Stimulated activated CD8-positive, alpha-beta memory T cell treated with anti-CD3 and anti-CD28 coated beads, Interleukin-2, amount 100 ng/mL, for 1 hour (primary cell): ENCODE measurements at places on chromosomes 4 and X.
A peak's percentile ranks its signal among the peaks of the same experiment; 100 is the strongest.

DNA sequence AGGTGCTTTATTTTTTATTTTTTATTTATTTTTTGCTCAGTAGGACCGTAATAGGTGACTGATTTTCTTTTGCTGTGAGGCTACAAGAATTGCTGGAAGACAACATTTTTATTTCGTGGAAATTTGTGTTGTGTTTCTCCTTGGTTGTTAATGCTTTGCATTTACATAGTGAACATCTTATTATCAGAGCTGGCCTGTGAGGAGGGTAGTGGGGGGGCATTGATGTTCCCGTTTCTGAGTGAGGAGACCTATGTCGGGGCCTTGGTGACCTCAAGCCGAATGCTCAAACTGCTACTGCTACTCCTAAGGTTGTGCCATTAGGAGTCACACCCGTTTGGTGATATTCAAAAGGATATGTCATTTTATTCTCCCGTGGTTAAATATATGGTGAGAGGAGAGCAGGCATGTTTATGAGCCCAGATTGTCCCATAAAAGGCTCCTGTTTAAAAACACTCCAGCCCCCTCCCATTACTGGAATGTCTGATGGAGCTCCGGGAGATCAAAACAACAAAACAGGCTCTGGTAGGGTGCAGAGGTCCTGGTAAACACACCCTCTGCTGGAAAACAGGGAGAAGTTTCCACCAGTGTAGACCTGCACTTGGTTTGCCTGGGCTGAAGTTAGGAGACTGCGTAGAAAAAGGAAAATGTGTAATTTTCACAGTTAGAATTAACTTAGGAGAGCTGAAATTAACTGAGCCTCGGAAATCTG is 5.6 kb downstream of the PDGFRA start:
- no peak for DNase-seq

GRCh38 chr4:7752649-7753048 is 187.0 kb downstream of the AFAP1 start:
- DNase-seq, result no peak

DNA sequence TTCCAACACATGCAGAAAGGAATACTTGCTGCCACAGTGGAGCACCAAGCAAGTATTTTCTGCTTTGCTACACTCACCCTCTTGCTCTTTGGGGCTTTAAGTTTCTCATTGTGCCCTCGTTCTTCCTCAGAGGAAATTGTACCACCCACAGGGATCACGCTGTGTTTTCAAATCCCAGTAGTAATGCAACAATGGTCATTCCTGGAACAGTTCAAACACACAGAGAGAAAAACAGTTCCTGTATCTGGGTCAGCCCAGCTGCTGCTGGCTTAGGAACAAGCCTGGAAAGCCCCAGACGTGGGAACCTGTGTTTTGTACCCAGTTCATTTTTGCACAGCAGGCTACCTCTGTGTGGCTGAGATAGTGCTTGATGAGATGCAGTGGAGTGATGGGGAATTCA is 907.8 kb downstream of the STPG2 start:
- DNase-seq, result no peak

GRCh38 chr4:59380841-59381366 is 1819.2 kb upstream of the ADGRL3 start:
- DNase-seq, result no peak

DNA sequence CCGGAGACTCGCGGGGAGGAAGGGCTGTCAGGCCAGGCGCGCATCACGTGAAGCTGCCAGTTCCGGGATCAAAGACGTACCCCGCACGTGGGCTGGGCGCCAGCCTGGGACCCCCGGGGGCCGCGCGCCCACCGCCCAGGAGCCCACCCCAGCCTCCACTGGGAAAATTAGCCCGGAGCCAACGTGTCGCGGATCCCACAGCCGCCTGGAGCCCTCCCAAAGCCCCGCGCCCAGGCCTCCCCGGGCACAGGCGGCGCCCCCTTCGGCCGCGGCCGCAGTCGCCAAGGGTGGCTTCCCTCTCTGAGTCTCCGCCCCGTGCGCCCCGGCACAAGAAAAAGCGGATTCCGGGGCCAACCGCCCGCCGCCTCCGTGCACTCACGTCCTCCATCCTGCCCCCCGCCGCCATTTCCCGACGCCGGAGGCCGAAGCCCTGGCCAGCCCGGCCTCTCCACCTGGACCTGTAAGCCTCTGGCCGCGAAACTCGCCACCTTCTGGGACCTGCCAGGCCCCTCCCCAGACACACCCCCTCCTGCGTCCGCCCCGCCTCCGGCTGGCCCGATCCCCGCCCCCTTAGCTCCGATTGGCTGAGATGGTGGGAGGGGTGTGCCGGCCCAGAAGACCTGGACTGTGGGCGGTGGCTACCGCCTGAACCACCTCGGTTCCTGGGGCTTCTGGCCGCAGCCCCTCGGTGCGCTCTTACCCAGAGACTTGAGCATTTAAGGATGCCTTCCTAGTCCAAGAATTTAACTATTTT is at the start of gene TMEM192:
TMEM192 (minus strand) TSS at position 493 of the 754 bp plus-strand sequence; CDS start at position 406, 87 bp downstream.
- DNase-seq, result peak; percentile 86

- no peak for DNase-seq
Observed at GRCh38 chr4:38752941-38753806, 29.6 kb downstream of the TLR10 start.

GRCh38 chr4:82403725-82404124 is 26.5 kb downstream of the HNRNPDL start:
- no peak for DNase-seq

DNA sequence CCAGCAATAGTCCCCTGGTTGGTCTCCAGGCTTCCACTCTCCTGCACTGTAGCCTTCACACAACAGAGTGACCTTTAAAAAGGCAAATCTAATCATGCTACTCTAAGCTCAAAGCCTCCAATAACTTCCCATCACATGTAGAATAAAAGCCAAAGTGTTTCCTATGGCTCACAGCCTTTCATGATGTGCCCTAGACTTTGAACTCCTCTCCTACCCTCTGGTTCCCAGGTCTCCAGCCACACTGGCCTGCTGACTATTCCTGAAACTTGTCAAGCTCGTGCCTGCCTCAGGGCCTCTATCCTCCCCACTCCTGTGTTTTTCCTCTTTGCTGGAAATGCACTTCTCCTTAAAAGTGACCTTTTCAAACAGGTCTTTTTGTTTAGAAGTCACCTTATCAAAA is 3.1 kb downstream of the MANBA start:
- DNase-seq, result no peak

GRCh38 chr4:118992149-118992548 is 103.5 kb downstream of the SYNPO2 start:
- DNase-seq, result no peak

- no peak for DNase-seq
Observed at GRCh38 chrX:130261296-130261893, 7.3 kb downstream of the ZNF280C start.

GRCh38 chr4:139838811-139839210 is 173.2 kb downstream of the MGST2 start:
- no peak for DNase-seq

- DNase-seq, result no peak
Observed at GRCh38 chrX:79107891-79108718, 36.4 kb upstream of the GPR174 start.

- DNase-seq, result no peak
Observed at GRCh38 chrX:123736333-123736921, 3.6 kb upstream of the THOC2 start.

DNA sequence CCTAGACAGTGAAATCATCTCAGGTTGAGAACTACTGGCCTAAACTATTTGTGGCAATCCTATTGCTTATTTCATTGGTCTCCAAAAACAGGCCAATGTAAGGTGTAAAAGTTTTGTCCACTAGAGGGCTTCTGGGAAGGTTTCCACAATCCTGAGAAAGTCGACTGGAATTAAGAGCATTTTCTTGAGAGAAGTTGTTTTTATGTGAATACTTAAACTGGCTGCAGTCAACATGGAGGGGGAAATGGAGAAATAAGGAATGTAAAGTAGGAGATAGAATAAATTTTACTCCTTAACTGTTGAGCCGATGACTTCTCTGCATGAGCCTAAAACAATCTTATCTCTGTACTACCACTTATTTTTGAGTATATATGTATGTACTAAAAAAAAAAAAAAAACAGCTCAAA is 11.0 kb upstream of the EIF4E start:
- no peak for DNase-seq

GRCh38 chrX:147846676-147847075 is 65.0 kb upstream of the FMR1 start:
- no peak for DNase-seq

GRCh38 chr4:5640096-5640495 is 68.3 kb downstream of the EVC2 start:
- DNase-seq, result no peak

GRCh38 chr4:19259920-19260319 is 991.8 kb upstream of the SLIT2 start:
- DNase-seq, result no peak

DNA sequence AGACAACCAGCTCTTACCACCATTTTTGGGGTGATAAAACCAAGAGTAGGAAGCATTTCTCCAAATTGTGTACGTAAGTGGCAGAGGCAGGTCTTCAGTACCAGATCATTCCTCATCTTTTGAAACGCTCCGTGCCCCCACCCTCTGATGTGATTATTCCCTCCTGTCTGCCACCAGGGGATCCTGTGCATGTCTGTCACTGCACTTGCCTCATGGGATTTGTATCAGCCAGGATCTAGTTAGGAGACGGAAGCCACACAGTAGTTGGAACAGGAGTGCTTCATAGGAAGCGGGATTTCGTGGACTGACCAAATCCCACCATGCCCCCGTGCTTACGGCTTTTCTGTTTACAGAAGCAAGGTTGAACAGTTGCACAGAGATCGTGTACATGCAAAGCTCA is 75.5 kb downstream of the SHROOM2 start:
- no peak for DNase-seq

GRCh38 chrX:47748576-47748975 is 88.1 kb upstream of the ZNF81 start:
- DNase-seq, result no peak

DNA sequence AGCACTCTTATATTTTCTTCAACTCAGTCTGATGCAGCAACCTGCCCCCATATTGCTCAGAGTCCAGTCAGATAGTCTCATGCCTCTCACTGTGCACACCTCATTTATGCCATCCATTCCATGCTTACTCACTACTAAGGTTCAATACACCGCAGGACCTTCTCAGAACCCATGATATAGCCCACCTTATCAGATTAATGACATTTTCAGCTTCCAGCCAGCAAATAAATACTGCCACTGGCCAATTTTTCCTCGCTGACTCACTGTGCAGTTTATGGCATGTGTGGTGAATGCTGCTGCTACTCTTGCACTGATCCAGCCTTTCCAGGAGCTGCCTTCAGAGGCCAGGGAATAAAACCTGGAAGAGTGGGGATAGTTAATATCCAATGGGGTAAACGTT is 380.6 kb upstream of the SPOCK3 start:
- no peak for DNase-seq
